Activated CD8-positive, alpha-beta memory T cell treated with anti-CD3 and anti-CD28 coated beads for 4 hours (primary cell): ENCODE measurements at places on chromosomes 12 and 14.

DNA sequence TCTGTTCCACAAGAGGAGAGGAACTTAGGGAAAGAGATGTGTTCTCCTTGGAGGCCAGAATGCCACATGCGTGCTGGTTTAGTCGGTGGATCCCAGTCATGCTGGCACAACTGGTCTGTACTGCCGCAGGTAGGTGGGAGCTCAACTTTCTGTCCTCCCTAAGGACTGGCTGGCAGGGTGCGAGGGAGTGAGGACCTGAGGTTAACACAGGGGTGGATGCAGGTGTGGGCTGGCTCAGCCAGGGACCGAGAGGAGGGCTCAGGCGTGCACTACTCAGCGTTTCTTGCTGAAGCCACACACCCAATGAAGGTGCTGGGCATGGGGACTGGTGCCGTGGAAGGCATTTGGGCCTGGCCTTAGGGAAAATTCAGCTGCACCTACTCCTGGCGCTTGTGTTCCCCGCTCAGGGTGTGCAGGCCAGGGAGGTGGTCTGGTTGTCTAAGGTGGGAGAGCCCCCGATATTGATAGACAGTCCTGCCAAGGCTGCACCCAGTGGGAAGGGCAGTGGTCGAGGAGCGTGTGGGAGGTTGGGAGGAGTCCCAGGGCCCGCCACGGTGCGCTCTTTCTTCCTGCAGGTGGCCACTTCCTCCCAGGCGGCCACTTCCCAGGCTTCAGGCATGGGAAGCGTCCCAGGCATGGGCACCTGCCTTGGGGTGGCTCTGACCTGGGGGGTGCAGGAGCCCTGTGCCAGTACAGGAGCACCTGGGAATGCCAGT is 138.4 kb downstream of the ADGRD1 start:
- DNase-seq: no peak

DNA sequence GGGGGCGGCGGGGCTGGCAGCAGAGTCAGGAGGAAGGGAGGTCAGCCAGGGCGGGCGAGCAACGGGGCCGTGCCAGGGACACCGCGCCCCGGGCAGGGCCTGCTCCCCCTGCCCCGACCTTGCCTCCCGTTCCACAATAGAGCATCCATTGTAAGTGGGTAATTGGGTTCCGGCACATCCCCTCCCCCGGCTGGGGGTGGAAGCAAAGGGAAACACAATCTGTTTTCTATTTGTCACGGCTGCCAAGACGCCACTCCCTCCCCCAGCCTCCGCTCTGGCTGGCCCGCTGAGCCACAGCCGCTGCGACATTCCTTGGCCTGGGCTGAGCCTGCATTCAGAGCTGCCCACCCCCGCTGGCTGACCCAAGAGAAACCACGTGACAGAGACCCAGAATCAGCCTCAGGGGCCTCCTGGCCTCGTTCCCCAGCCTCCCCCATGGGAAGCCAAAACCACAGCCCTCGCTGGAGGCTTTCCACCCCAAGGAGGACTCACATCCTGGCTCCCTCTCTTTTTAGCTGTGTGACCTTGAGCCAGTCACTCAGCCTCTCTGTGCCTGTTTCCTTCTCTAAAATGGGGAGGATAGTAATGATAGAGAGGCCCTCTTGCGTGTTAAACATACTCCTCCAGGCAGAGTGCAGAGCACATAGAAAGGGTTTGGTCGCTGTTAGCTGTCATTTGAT is 117.6 kb downstream of the SCARB1 start:
- no peak for DNase-seq

DNA sequence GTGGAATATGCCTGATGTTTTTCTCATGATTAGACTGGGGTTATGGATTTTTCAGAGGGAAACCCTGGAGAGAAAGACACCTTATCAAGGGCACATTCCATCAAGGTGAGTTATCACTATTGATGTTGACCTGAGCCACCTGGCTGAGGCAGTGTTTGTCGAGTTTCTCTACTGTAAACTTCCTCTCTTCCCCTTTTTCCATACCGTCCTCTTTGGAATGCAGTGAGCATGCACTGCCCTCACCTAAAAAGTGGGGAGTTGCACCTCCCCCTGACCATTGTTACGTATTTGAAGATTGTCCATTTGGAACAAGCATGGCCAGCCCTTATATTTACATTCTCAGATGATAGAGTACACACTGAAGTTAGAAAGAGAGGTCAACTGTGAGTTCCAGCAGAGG is 53.9 kb upstream of the PWP1 start:
- no peak for DNase-seq

DNA sequence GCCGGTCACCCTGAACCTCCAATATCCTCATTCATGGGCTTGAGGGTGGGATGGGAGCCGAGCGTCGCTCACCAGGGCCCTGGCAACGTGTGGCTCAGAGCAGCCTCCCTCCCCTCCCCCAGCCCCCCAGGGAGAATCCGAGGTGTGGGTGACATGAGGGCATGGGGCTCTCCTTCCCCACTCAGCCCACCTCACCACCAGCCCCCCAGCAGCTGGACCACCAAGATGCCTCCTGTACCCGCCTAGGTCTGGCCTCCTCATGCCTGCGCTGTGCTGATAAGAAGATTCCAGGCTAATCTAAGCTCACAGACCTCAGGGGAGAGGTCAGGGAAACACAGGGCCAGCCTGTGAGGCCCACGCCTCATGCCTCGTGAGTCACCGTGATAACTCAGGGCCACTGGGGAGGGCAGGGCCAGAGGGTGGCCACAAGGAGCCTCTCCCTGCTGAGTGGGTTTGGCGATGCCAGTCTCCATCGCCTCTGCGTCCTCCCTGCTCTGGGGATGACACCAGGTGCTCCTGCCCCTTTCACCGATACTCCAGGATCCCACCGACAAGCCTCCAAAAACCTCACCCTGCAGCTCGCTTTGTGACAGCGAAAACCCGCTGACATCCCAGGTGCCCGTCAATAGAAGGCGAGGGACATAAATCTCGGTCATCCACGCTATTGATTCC is 56.9 kb downstream of the TESC start:
- no peak for DNase-seq

GRCh38 chr12:92552412-92553108 is 150.2 kb upstream of the PLEKHG7 start:
- DNase-seq: no peak

DNA sequence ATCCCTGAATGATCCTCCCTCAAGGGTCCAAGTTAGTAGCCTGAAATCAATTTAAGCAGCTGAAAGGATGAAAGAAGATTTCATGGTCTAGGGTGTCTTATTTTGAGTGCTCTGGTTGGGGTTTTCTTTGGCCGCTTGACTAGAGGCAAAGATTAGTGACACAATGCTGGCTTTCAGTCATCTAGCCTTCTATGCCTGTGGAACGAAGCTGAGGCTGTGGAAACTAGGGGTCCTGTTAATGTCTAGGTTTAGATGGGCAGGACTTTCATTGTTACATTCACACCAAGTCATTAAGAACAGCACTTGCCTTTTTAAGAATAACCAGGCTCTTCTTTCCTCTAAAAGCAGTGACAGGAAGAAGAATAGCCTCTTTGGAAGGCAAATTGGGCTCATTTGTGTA is 253.8 kb upstream of the E2F7 start:
- no peak for DNase-seq

DNA sequence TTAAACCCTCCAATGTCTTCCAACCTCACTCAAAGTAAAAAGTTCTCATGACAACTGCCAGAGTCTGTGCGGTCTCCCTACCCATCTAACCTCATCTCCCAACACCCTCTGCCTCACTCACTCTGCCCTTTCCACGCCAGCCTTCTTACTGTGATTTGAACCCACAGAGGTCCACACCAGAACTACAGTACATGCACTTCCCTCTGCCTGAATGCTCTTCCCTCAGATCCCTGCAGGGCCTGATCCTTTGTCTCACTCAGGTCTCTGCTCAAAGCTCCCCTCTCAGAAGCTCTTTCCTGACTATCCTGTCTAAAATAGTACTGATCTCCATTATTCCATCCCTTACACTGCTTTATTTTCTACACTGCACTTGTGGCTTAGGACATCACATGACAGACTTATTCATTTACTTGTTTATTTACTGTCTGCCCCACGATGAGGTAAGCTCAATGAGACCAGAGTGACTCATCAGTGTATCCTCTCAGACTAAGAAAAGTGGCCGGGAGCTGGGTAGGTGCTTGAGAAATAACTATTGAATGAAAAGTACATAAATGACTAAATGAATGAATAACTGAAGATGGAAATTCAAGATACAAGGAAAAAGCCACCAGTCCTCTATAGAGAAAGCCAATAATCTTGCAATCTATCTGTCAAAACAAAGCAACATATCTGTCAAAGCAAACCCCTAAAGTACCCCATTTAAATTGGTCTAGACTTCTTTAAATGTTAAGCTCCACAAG is 17.1 kb downstream of the POMT2 start:
- no peak for DNase-seq

DNA sequence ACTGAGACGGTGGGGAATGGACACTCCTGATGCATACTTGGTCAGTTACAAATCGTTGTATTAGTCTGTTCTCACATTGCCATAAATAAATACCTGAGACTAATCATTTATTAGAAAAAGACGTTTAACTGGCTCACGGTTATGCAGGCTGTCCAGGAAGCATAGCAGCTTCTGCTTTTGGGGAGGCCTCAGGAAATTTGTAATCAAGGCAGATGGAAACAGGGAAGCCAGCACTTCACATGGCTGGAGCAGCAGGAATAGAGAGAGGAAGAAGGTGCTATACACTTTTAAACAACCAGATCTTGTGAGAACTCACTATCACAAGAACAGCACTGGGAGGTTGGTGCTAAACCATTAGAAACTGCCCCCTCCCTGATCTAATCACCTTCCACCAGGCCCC is 418.2 kb downstream of the FLRT2 start:
- no peak for DNase-seq

GRCh38 chr12:27095346-27095745 is 13.0 kb upstream of the C12orf71 start:
- no peak for DNase-seq

DNA sequence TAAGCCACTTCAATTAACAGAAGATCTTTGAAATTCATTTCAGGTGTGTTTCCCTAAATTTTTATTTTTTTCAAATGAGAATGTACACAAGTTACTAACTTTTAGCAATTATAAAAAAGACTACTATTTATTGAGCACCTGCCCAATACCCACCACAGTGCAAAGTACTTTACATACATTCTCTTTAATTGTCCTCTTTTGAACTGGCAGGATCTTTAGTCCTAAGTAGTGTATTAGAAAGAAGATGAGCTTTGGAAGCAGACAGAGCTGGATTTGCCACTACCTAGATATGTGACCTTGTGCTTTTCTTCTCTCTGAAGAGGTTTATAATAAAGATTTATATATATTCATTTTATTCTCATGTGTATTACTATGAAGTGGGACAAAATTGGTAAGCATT is 63.7 kb downstream of the TMEM117 start:
- no peak for DNase-seq

GRCh38 chr12:45558353-45558752 is 171.2 kb upstream of the ARID2 start:
- DNase-seq: no peak

GRCh38 chr12:12717586-12718380 is 615 bp downstream of the CDKN1B start:
- DNase-seq: no peak

- no peak for DNase-seq
Observed at GRCh38 chr14:104881369-104881979, 16.4 kb downstream of the CEP170B start.

DNA sequence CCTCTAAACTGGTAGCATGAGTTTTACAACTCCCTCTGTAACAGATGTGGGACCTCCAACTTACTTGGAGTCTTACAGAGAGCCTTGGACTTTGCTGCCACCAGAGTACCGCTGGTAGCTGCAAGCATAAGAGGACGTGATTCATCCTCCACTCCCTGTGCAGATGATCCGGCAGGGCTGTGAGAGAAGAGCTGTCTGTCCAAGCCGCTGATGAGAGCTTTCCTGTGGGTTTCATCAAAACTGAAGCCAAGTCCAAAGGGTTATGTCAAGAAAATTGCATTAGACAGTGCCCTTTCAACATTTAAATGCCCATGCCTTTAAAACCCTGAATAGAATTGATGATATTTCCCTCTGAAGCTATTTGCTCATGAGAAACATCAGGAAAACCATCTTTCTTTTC is 85.8 kb downstream of the LLPH start:
- DNase-seq: no peak

GRCh38 chr12:45368841-45369489 is 153.1 kb downstream of the ANO6 start:
- DNase-seq: no peak

GRCh38 chr14:54381821-54382220 is 15.0 kb upstream of the CDKN3 start:
- no peak for DNase-seq

DNA sequence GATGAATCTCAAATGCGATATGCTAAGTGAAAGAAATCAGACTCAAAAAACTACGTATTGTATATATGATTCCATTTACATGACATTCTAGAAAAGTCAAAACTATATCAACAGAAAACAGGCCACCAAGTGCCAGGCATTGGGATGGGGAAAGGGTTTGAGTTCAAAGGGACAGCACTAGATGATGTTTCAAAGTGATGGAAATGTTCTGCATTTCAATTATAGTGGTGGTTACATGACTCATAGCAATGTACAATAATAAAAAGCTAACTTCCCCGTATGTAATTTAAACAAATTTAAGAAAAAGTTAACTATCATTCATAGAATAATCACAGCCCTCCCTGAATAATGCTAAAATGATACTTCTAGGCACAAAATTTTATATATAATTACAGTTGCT is 13.5 kb downstream of the HECTD1 start:
- DNase-seq: no peak

GRCh38 chr12:102234599-102234998 is 37.0 kb upstream of the PMCH start:
- no peak for DNase-seq

DNA sequence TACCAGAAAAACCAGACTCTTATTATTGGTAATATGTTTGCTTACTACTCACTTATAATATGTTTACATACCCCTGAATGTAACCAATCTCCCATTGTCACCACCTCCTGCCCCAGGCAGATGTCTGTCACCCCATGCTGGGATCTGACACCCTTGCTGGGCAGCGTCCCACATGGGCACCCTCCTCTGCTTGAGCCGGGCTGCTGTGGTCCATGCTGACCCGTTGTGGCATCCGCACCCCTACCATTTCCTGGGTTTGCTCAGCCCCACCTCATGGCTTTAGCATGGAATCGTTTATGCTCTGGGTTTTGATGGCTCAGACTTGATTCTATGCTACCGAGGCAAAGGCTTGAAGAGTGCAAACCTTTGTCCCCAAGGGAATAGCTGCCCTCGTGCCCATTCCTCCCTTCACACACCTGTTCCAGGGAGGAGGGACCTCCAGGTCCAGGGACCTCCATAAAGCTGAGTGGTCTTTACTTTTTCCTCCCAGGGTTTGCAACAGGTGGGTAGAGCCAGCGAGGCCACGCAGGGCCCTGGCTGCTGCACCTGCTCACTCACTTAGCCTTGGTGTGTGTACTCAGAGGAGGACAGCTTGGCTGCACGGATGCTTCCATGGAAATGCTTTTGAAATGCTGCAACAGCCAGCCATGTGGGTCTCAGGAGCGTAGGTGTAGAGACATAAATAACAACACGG is 68.7 kb downstream of the PRMT8 start:
- DNase-seq: no peak

GRCh38 chr14:102951799-102952198 is 29.3 kb downstream of the AMN start:
- DNase-seq: no peak

GRCh38 chr14:54582334-54582733 is 15.4 kb downstream of the SAMD4A start:
- no peak for DNase-seq

- DNase-seq: no peak
Observed at GRCh38 chr12:91818227-91819131, 327.2 kb downstream of the BTG1 start.
